ENCODE measurements at places on chromosomes 16 and 17.
A peak's percentile ranks its signal among the peaks of the same experiment; 100 is the strongest.

DNA sequence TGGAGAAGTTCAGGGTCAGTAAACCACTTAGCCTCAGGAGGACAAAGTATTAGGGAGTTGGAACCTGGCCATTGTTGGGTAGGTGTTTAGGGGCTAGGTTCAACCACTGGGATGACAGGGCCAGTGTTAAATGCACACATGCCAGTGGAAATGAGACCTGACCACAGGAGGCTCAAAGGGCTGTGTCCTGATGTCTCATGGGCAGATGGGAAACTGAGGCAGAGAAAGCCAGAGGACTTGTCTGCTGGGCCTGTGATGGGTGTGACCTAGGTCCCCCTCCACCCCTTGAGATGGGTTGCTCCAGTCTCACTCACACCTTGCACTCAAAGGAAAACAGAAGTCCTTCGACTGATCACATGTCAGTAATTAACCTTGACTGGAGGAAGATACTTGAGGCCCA, 16.0 kb downstream of the CPNE2 start:
- DNase-seq = no peak

GRCh38 chr16:89358030-89359005, 132.0 kb downstream of the ANKRD11 start:
- no peak for DNase-seq

DNA sequence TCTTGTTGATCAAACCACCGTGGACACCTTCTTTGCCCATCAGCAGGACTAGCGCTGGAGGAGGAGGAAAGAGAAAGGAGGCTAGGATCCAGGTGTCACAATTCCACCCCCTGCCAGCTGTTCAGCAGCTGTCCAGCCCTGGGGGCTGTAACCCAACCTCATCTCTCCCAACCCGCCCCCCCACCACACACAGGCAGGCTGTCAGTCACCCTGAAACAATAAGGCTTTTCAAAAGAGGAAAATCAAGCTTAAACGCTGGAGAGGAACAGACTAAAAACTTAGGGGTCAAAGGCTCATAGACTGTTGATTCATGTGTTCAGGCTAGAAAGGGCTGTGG, 2.4 kb downstream of the PFN1 start:
- DNase-seq = no peak

DNA sequence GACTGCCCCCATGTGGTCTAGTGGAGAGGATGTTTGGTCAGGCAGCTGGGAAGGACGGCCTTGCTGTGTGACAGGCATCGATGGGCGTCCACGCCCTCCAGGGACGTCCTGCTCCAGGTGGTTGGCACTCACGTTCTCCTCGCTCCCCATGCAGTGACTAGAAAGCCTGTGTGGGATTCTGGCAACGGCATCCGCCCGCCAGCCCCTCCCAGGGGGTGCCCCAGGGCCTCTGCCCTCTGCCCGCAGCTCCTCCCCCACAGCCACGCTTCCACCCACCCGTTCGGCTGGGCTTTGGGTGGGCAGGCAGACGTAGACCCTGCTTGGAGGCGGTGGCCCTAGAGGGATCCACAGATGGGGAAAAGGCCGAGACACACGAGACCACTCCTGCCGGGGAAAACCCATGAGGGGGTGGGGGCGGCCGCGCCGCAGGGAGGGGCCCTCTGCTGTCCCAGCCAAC, 4.7 kb upstream of the IL17C start:
- no peak for DNase-seq

DNA sequence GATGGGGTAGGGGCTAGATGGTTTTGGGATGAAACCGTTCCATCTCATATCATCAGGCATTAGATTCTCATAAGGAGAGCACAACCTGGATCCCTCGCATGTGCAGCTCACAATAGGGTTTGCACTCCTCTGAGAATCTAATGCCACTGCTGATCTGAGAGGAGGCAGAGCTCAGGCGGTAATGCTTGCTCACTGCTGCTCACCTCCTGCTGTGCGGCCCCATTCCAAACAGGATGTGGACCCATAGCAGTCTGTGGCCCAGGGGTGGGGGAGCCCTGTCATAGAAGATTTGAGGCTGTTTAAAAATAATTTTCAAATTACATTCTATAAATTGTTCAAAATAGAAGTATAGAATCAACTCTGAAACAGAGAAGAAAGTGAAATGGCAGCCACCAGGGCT, 50.8 kb downstream of the PHKB start:
- DNase-seq = peak; percentile 20

GRCh38 chr16:3909791-3910583, 29.5 kb upstream of the CREBBP start:
- no peak for DNase-seq

GRCh38 chr16:81635063-81635937, 143.8 kb upstream of the PLCG2 start:
- DNase-seq = no peak

DNA sequence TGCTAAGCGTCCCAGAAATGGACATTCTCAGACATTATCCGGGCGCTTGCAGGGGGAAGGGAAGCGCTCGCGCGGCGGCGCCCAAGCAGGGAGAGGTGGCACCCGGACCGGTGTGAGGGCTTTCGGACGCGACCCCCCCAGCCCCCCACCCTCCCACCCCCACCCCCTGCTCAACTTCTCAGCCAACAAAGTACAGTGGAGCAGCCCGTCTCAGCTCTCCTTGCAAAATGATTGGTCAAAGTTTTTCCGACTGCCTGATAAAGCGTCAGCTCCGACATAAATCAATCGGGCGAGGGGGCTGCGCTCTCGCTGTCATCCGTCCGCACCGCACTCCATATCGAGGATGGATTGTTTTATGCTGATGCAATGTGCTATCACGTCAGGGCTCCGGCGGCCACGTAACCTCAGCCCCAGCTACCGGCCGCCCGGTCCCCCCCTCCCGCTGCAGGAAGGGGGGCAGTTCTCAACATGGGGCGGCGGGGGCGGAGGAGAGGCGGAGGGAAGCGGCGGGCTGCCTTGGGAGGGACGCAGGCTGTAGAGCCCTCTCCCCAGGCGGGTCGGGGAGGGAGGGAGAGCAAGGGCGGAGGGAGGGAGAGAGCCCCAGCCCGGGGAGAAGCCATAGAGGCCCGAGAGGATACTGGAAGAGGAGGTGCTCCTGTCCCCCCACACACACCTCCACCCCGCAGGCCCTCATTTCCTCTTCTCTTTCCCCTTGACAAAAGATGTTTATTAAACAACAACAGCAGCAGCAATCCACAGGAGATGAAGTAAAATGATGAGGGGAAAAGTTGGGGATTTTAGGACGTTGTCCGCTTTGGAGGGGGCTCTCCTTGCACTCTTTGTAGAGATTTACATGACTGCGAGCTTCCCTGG, at the start of gene HOXB9:
Gene HOXB9 (minus strand): TSS at position 114 of the 873 bp plus-strand sequence. CDS start 89 bp downstream, at position 25.
- peak; percentile 23 for DNase-seq

GRCh38 chr17:48311324-48311723, 118.7 kb downstream of the SKAP1 start:
- no peak for DNase-seq

Data from fibroblast of skin of back (primary cell).